ENCODE measurements at places on chromosomes 3 and 15.

DNA sequence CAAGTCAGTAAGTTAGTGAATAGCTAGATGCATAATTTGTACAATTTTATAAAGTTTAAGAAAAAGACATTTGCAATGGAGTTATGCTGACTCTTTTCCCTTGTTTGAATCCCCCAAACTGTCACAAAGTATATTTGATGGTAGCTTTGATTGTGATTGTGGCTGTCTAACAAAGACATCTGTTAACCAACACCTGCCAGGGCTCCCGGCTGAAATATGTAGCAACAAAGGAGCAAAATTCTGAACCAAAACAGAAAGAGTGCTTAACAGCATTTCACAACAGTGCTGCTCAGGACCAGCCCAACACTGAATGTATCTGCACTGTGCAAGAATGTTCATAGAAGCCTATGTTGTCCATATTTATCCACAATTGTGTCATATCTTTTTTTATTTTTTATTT is 39.4 kb downstream of the LEO1 start:
- no peak for DNase-seq

GRCh38 chr3:189262746-189263145 is 91.0 kb downstream of the TPRG1 start:
- DNase-seq: no peak

GRCh38 chr3:156424758-156425157 is 130.2 kb downstream of the SSR3 start:
- no peak for DNase-seq

DNA sequence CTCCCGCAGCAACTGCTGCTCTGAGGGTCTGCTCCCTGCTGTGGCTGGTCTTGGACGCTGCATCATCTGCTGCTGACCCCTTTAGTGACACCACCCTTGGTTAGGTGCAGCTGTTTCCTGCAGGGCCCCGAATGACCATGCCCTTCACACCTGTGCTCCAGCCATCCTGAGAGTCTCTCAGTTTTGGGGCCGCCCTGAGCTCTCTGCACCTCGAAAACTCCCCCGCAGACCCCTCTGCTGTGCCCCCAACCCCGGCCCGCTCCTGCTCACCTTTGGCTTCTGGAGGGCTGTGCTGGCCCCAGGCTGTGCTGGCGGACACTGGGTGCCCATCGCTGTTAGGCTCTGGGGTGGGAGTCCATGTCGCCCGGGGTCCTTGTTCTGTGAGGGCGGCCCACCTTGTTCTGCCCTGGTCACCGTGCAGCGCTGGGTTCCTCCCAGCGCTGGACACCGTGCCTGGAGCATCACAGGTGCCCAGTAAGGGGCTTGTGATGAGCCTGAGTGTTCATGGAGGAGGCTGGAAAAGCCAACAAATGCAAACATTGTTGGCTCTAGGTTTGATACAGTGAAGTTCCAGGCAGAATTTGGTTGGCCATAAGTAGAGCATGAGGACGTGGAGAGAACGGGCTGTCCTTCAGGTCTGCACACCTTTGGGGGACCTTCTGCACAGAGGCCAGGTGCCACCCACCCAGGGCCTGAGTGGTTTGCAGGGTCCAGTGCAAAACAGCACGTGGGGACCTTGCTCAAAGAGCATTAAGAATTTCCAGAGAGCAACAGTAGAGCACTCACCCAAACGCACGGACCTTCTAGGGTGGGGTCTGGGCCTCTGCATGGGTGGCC is 12.3 kb downstream of the ABTB1 start:
- no peak for DNase-seq

DNA sequence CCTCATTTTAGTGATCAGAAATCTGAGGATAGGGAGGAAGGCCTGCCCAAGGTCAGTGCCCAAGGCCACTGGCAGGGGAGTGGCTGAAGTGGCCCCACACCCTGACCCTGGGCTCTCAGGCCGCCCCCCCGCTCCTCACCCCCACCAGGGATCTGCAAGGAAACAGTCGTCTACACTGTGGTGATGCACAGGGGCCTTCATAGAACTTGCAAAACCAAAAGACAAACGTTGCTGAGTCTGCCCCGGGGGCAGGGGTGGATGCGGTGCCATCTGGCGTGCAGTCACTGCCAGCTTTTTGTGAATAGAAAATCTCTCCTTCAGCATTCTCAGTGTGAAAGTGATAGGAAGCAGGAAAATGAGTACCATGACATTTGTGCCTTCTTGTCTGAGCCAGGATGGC is 41.3 kb downstream of the WHAMM start:
- peak; percentile 45 for DNase-seq

GRCh38 chr3:129343643-129344360 is 65.1 kb downstream of the HMCES start:
- DNase-seq: no peak

GRCh38 chr15:100308213-100308600 is 33.6 kb downstream of the ADAMTS17 start:
- DNase-seq: no peak

DNA sequence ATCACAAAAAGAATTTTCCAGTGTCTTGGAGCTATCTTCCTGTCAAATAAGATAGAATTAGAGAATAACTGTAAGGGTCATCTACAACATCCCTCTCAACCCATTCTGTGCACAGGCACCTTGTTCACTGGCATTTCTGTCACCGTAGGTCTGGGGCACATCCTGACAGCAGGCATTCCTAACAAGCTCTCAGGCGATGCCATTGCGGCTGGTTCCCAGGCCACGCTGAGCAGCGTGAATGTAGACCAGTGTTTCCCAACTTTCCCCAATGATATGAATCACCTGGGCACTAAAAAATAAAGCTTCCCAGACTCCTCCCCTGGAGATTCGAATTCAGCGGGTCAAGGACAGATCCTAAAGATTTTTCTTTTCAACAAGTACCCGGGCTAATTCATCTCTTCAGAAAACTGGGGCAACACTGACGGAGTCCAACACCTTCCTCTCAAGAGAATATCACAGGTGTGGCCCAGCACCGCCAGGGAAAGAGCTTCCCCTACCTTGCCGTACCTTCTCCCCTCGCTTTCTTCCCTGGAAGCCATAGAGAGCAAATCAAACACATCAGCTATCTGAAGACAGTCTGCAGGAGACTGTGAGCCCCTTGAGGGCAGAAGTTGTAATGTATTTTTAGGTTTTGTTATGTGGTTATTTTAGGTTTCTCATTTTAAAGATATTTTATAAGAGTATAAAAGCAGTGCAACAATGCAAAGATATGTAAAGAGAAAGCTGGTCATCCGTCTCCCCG is 143.4 kb downstream of the LIPC start:
- no peak for DNase-seq

All from MG63 (cell line).